ENCODE measurements at places on chromosomes 6 and 20. TPM values are rescaled to one million over a fixed set of nuclear protein-coding genes. Genes with fewer than 3 reads are reported as not detected.

The RPS6KA2 gene
- 18.5 TPM for total RNA-seq

The DNAH8 gene
- not detected for total RNA-seq

The CD93 gene
- total RNA-seq = 0.07 TPM

The ULBP3 gene
- 4.2 TPM for total RNA-seq

The LRFN2 gene
- total RNA-seq = not detected

The SLC22A7 gene
- total RNA-seq = not detected

The CALHM4 gene
- total RNA-seq = not detected

DNA sequence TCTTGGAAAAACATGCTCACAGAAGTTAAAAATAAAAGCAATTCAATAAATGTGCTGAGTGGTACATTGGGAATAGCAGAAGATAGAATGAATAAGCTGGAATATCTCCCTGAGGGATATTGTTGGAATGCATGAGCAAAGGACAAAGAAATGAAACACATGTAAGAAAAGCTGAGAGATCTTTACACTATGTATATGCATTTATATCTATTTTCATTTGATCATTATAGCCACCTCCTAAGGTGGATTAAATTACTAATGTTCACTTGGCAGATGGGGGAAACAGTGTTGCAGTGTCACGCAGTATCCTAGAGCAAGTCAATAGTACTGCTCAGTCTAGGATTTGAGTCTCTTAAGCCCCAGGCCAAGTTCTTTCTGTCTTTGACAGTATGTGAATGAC is 542.0 kb upstream of the MARCKS start:
- DNase-seq = no peak

GRCh38 chr6:22349528-22349927 is 52.7 kb upstream of the PRL start:
- no peak for DNase-seq

DNA sequence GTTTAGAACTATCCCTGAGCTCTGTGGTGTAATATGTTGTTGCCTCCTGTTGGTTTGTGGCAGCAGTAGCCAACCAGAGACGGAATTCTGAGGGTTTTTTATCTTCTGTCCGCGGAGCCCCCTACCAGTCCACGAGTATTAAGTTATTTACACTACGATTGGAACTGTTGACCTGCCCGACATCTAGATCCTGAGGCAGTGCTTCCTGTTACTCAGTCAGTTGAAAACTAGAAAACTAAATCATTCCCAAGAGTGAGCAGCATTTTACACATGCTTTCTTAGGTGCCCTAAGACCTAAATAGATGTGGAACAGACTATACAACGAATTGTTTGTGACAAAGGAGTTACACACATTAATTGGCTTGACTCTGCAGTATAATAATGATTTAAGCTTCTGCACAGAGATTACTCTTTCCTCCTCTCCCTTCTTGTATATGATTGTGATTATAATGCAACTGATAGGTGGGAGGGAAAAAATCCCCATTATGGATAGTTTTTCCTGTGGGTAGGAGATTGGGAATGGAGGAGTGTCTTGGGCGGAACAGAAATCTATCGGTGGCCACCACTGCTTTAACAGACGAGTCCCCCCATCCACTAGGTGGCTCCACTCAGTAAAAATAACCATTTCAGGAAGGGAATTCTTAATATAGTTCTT is 1.7 kb downstream of the LOC128125822 start:
- DNase-seq = peak; percentile 52

DNA sequence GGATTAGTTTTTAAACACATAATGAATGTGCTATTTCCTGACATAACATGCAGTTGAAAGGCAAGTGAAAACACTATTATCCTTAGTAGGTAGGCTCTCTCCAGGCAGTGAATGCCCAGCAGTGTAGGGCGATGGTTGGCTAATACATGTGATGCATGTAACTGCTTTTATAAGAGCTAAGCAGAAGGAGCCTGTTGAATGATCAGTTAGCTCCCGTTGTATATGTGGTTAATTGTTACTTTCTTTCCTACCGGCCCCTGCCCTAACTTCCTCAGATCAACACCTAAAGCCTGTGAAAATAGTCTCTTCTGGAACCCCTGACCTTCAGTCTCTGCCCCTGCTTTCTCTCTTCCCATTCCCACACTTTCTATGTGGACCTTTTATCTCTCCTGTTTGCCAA is 10.5 kb downstream of the SOX4 start:
- no peak for DNase-seq

GRCh38 chr6:164227952-164228522 is 813.5 kb downstream of the QKI start:
- DNase-seq = no peak

- DNase-seq = peak; percentile 56
These were observed 24.3 kb upstream of the ZNF217 start for GRCh38 chr20:53617791-53618489.

DNA sequence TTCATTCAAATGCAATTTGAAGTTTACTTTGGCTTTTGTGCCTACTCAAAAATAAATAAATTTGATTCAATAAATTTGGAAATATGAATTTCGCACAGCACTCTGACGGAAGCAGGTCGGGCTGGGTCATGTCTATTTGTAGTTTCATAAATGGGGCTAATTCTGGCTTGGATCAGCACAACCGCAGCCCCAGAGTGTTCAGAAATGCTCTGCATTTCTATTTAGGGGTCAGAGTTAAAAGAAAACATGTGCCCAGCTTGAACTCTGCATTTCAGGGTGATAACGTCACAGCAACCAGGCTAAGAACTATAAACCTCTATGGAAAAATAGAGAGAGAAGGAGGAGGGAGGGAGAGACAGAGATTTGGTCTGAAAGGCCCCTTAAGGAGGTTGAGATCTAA is 480.9 kb upstream of the NOX3 start:
- no peak for DNase-seq

- DNase-seq = no peak
These were observed 27.3 kb downstream of the PAQR8 start for GRCh38 chr6:52389264-52389625.

- DNase-seq = no peak
These were observed 4.6 kb downstream of the METTL24 start for GRCh38 chr6:110353457-110354001.

DNA sequence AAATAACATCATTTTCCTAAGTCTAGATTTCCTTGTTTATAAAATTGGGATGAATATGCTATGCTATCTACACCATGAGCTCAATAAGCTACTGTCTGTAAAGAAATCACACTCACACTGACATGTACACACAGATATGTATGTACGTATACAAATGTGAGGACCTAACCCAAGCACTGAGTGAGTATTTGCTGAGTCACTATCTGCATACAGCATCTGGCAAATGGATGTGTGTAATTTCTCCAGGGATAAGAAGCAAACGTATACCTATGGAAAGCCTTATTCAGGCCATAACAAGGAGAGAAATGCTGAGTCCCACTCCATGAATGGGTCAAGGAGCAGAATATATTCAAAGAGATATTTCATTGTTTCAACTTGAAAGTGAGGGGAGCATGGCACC is 153.9 kb downstream of the LPA start:
- no peak for DNase-seq

GRCh38 chr6:152701081-152701862 is 3.6 kb downstream of the MYCT1 start:
- no peak for DNase-seq

- DNase-seq = no peak
These were observed 82.7 kb downstream of the FARS2 start for GRCh38 chr6:5343998-5344397.

DNA sequence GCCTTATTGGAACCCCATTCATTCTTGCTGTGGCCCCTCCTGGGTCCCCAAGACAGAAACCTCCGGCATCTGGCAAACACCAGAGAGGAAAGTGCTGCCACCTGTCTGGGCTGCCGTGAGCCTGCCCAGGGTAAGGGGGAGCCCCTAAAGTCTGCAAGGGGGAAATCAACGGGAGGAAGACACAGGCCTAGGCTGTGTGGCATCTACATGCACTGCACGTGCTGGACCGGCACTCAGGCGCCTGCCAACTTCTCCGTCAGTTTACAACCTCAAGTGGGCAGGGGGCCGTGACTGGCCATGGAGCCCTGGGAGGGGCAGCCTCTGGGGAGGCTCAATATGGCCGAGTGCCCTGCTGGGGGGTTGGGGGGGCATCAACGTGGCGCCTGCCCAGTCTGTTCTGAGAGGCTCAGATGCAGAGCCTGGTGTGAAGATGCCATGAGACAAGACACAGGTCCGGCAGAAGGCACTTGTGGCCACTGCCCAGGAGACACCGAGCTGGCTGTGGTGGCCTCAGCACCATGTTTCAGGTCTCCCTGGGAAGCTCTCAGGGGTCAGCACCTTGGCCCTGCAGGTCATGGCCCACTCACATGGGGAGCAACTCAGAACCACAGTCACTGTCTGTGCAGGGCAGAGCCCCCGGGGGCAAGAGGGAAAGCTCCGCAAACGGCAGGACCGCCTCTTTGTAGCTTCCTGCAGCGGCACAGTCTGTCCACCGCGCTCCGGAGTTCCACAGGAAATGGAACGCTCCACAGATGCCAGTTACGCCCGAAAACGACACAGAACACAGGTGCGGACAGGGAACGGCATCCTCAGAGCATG is 8.4 kb downstream of the UCKL1 start:
- no peak for DNase-seq

GRCh38 chr20:2697768-2698167 is 5.2 kb downstream of the EBF4 start:
- DNase-seq = no peak
